ENCODE measurements at places on chromosomes 5 and 9. TPM values are rescaled to one million over a fixed set of nuclear protein-coding genes. Genes with fewer than 3 reads are reported as not detected.

DNA sequence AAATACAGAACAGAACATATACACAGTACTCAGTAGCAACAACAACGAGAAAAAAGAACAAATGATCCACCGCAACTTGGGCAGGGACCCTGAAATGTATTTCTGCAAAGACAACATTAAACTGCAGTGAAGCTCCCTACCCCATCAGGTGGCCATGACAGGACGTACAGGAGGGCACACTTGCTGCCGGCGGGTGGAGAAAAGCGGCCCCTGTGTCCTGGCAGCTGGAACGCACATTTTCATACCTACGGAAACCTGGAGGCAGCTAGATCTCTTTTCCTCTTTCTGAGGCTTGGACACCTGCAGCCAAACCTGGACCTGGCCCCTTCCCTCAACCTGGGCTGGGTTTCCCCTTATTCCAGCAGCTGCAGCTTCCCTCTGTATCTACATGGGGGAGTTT lies 42.2 kb upstream of the ZNF354B start:
- no peak overlapping the region for H3K4me3 ChIP-seq
- no peaks in the 10 kb centered on the region for H3K36me3 ChIP-seq
- no peaks in the 10 kb centered on the region for H3K27me3 ChIP-seq
- H3K4me1 ChIP-seq = no peaks in the 10 kb centered on the region
- H3K27ac ChIP-seq = no peak overlapping the region
- DNase-seq = no peak

GRCh38 chr9:115142517-115143270 lies 24.7 kb upstream of the TNC start:
- H3K4me3 ChIP-seq = no peak overlapping the region
- H3K4me1 ChIP-seq = no peaks in the 10 kb centered on the region
- DNase-seq = no peak
- H3K27ac ChIP-seq = no peak overlapping the region
- no peaks in the 10 kb centered on the region for H3K27me3 ChIP-seq
- no peaks in the 10 kb centered on the region for H3K36me3 ChIP-seq

- no peaks in the 10 kb centered on the region for H3K4me1 ChIP-seq
- H3K27me3 ChIP-seq = no peaks in the 10 kb centered on the region
- DNase-seq = no peak
- H3K4me3 ChIP-seq = no peak overlapping the region
These were observed 347.1 kb downstream of the EBF1 start for GRCh38 chr5:158752656-158752973.

- H3K4me3 ChIP-seq = no peak overlapping the region
- no peaks in the 10 kb centered on the region for H3K27me3 ChIP-seq
- peaks cover 67% of the 10 kb centered on the region for H3K36me3 ChIP-seq
These were observed 49.5 kb upstream of the SUSD1 start for GRCh38 chr9:112224401-112225289.

DNA sequence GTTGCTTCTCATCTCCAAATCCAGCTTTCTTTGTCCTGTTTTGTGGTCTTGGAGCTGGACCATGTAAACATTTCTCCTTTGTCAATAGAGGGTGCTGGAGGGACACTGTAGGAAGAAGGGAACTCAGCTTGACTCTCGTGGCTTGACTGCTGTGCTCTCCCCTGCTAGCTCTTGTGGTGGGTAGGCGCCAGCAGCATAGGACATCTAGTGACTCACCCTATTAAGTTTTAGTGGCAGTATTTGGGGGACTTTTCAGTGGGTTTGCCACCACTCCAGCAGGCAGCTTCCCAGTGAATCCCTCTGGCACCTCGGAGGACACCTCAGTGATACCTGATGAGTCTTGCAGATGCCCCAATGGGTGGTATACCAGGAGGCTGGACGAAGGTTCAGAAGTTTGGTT lies 97.8 kb downstream of the TSSK1B start:
- H3K27ac ChIP-seq = no peak overlapping the region
- peak; percentile 46 for DNase-seq
- H3K4me3 ChIP-seq = no peak overlapping the region
- H3K27me3 ChIP-seq = no peaks in the 10 kb centered on the region

- H3K36me3 ChIP-seq = no peaks in the 10 kb centered on the region
- peaks cover 2% of the 10 kb centered on the region for H3K27me3 ChIP-seq
- no peak for DNase-seq
- H3K4me1 ChIP-seq = no peaks in the 10 kb centered on the region
- H3K27ac ChIP-seq = no peak overlapping the region
These were observed 65.9 kb downstream of the NSG2 start for GRCh38 chr5:174111287-174111973.

DNA sequence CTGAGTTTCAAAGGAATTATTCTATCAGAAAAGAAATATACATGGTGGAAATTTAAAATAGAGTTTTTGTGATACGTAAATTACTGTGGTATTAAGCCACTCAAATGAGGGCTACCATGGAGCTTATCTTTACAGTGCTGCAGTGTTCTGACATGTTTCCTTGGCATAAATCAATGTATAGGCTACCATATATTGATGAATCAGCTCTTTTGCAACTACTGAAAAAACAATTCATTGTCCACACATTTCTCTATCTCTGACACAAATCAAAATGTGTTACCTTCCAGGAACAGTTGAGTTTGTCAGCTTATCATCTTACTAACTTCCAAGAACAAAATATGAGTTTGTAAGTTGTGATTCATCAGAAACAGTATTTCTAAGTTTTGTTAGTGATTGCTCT lies 140.3 kb upstream of the CDH18 start:
- no peak overlapping the region for H3K4me3 ChIP-seq
- no peaks in the 10 kb centered on the region for H3K4me1 ChIP-seq
- DNase-seq = no peak
- no peaks in the 10 kb centered on the region for H3K36me3 ChIP-seq
- no peak overlapping the region for H3K27ac ChIP-seq

DNA sequence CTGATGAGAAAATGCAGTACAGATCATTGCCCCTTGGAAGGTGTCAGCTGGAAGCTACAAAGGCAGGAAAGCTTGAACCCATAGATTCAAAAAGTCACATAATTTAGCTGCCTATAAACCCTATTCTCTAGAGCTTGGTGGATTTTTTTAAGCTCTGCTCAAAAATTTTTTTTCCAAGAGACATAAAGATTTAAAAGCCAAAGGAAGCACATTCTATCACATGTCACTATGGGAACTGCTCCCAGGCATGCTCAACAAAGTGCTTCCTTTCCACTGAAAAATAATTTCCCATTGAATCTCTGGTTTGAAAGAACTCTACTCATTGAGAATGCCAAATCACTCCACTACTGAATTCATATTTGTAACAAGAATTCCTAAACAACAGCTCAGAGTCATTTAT lies 419.8 kb downstream of the CETN3 start:
- no peak for DNase-seq
- no peak overlapping the region for H3K27ac ChIP-seq
- H3K36me3 ChIP-seq = no peaks in the 10 kb centered on the region
- no peak overlapping the region for H3K4me3 ChIP-seq
- no peaks in the 10 kb centered on the region for H3K4me1 ChIP-seq

DNA sequence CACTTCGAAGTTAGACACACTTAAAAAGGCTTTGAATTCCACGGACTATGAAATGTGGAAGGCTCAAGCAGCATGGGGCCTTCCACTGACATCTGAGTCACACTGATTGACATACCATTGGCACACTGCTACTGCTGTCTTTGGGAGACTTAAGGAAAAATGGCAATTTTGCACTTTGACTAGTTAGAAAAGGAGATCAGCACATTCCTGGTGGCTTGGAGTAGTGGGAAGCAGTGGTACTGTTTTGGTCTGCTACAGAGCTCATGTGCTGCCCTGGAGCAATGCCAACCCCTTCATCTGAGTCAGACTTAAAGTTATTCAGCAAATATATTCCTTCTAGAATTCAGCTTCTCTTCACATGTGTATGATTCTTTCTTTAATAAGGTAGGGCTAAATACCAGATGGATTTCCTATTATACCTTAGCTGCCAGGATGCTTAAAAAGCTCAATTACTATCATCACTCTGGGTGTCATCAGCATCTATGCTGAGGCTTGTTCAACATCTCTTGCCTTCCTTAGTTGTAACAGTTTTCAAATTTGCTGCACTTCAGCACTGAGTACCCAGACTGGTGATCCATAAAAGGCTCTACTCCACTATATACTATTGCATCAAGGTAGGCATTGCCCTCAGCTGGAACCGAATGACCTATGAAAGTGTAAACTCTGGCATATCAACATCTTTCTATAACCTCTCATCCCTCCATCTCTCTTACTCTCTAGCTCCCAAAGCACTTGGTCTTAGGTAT lies 42.3 kb upstream of the MOCS2 start:
- no peak overlapping the region for H3K27ac ChIP-seq
- H3K36me3 ChIP-seq = no peaks in the 10 kb centered on the region
- H3K4me1 ChIP-seq = no peaks in the 10 kb centered on the region
- no peak overlapping the region for H3K4me3 ChIP-seq
- no peak for DNase-seq
- H3K27me3 ChIP-seq = no peaks in the 10 kb centered on the region

DNA sequence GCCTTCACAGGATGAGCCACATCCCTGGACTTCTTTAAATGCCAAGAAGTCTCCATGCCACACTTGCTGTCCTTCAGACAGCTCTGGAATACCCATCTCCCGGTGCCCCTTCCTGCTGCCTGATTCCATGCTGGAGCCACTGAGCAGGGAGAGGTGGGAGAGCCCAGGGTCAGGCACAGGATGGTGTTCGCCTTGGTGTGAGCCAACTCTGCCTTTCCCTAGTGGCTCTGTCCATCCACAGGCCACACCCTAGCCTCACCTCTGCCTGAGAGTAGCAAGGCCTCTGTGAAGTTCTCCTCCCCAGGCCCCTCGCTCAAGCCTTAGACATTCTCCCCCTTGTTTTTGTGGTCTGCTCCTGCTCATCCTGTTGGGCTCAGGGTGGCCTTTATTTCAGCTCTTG lies 54.2 kb upstream of the ANGPTL2 start:
- no peaks in the 10 kb centered on the region for H3K27me3 ChIP-seq
- DNase-seq = no peak
- no peak overlapping the region for H3K4me3 ChIP-seq
- H3K36me3 ChIP-seq = no peaks in the 10 kb centered on the region
- H3K4me1 ChIP-seq = peaks cover 14% of the 10 kb centered on the region

GRCh38 chr5:100407053-100407452 lies 128.1 kb upstream of the FAM174A start:
- no peaks in the 10 kb centered on the region for H3K36me3 ChIP-seq
- H3K27ac ChIP-seq = no peak overlapping the region
- H3K4me3 ChIP-seq = no peak overlapping the region
- no peak for DNase-seq

DNA sequence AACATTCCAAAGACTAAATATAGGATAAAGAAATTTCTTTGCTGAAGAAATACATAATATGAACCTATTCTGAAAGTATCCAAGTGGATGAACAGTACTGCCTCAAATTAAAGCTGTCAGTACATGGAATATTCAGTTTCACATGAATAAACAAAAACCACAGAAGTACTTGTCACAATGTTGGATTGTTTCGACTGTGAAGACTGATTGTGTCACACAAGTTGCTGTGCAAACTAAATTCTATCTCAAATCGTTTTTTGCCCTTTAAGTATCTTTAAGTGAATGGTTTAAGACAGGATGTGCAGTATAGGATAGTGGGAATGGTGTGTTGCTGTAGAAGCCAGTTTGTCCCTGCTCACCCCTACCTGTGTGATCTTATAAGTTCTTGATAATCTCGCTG lies 137.4 kb upstream of the OTULINL start:
- no peak overlapping the region for H3K4me3 ChIP-seq
- no peak for DNase-seq
- no peaks in the 10 kb centered on the region for H3K4me1 ChIP-seq
- H3K27me3 ChIP-seq = no peaks in the 10 kb centered on the region
- peaks cover 26% of the 10 kb centered on the region for H3K36me3 ChIP-seq
- H3K27ac ChIP-seq = no peak overlapping the region

DNA sequence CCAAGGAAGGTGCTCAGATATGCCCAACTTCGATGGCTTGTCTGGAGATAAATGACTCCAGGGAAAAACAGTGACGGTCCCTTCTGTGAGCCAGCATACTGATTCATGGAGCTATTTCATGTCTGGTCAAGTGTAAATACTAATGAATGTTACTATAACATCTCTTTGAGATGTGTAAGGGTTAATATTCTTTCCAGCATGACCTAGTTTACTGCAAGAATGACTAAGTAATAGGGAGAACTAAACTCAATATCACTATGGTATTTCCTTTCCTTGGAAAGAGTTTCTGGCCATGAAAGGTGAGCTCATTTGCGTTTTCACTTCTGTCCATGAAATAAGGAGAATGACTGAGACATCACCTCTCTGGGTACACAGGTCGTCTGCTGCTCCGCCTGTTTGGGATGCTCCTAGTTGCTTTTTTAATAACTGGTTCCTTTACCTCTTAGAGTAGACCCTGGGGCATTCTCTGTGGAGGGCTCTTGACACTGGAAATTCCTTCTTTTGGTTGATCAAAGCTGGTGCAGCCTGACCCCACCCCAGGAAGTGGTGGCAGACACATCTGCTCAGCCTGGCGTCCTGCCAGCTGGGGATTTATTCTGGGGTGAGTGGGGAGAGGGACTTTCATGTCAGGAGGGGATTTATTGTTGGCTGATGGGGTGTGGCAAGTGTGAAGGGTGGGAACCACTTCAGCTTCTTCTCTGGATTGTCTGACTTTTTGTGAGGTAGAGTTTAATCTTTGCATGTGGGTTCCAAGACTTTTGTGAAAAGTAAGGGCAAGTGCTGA lies 250.0 kb upstream of the MPDZ start:
- H3K27ac ChIP-seq = no peak overlapping the region
- H3K4me3 ChIP-seq = no peak overlapping the region
- no peaks in the 10 kb centered on the region for H3K36me3 ChIP-seq
- H3K27me3 ChIP-seq = no peaks in the 10 kb centered on the region

GRCh38 chr9:93082841-93083411 lies 13.1 kb upstream of the CARD19 start:
- peaks cover 8% of the 10 kb centered on the region for H3K4me1 ChIP-seq
- no peaks in the 10 kb centered on the region for H3K27me3 ChIP-seq
- H3K4me3 ChIP-seq = no peak overlapping the region

DNA sequence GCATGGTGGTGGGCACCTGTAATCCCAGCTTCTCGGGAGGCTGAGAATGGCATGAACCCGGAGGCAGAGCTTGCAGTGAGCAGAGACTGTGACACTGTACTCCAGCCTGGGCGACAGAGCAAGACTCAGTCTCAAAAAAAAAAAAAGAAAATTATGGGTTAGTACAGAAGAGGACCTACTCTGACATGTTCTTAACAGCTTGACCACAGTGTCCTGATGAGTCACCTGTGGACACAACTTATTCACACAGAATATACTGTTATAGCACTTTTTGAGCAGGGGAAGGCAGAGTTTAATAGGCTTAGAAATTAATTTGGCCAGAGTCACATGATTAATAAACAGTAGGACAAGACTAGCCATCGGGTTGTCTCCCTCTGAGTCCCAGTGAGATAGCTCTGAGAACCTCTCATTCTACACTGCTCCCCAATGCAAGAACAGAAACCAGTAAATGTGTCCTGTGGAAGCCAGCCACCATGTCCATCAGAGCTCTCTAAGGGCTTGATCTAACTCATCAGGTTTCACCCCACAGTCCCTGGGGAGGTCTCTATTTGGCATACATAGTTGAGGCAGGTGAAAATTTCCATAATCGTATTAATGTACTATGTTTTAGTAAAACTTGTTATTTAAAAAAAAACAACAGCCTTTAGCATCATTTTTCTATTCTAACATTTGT lies 1077.9 kb upstream of the C9orf72 start:
- no peaks in the 10 kb centered on the region for H3K36me3 ChIP-seq
- H3K4me3 ChIP-seq = no peak overlapping the region
- no peak overlapping the region for H3K27ac ChIP-seq
- H3K27me3 ChIP-seq = no peaks in the 10 kb centered on the region
- DNase-seq = no peak

Gene RANBP17
- total RNA-seq = not detected

Gene MCTP1
- total RNA-seq = 0.15 TPM

Gene GARIN3
- not detected for total RNA-seq

Gene SPINK13
- total RNA-seq = not detected

Gene TMEM171
- not detected for total RNA-seq

Gene BHMT2
- total RNA-seq = 24.1 TPM

Gene GABRA1
- not detected for total RNA-seq

Data from HepG2 (cell line).